Upper lobe of right lung (tissue), 1 donor: ENCODE measurements at places on chromosomes 6 and 20. TPM values are rescaled to one million over a fixed set of nuclear protein-coding genes. Genes with fewer than 3 reads are reported as not detected.

The SUPT3H gene
- 4.9 TPM for total RNA-seq

- no peak for DNase-seq
These were observed 315.4 kb upstream of the RUNX2 start for GRCh38 chr6:45012687-45013086.

DNA sequence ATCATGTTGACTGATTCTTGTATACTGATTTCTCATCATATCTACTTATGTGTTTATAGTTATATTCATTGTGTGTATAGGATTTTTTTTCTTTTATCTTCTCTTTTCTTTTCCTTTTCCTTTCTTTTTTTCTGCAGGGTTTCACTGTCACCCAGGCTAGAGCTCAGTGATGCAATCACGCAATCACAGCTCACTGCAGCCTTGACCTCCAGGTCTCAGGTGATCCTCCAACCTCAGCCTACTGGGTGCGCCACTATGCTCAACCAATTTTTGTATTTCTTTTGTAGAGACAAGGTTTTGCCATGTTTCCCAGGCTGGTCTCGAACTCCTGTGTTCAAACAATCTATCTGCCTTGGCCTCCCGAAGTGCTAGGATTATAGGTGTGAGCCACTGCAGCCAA, 1.6 kb upstream of the PBOV1 start:
- DNase-seq, result no peak

- no peak for DNase-seq
These were observed 63.3 kb upstream of the TAB2 start for GRCh38 chr6:149254253-149254652.

The FABP7 gene
- total RNA-seq, result not detected

- no peak for DNase-seq
These were observed 15.9 kb downstream of the PRDM1 start for GRCh38 chr6:106102034-106102433.

- no peak for DNase-seq
These were observed 11.0 kb downstream of the PANK2 start for GRCh38 chr20:3900187-3900604.

The RFX6 gene
- total RNA-seq, result not detected

DNA sequence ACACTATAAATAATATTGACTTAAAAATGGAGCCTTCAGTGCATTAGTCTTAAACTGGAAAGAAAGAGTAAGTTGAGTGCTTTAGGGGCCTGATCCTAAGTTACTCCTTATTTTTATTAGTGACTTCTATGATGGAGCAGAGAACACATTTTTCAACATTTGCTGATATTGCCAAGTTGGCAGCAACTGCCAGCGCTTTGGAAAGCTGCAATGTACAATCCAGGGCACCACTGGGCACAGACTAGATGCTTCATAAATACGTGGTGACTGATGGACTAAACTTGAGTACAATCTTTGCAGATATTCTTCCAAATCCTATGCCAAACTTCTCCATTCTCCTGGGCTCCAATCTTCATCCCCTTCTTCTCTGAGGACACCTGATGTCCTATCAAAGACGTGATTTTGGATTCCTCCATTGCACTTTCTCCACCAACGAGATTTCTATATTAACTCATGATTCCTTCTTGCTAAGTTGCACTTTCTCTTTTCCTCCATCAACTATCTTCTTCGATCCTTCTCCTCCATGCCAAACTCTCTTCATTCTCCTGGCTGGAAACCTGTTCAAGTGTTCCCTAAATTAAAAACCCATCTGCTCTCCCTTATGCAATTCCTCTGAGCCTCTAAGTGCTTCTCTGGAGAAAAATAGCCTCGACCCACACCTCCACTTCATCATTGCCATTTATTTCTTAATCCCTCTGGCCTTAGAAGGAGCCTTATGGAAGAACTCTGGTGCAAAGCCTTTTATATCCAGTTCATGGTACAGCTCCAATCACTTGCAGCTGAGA, 28.5 kb upstream of the PAK5 start:
- DNase-seq, result no peak

DNA sequence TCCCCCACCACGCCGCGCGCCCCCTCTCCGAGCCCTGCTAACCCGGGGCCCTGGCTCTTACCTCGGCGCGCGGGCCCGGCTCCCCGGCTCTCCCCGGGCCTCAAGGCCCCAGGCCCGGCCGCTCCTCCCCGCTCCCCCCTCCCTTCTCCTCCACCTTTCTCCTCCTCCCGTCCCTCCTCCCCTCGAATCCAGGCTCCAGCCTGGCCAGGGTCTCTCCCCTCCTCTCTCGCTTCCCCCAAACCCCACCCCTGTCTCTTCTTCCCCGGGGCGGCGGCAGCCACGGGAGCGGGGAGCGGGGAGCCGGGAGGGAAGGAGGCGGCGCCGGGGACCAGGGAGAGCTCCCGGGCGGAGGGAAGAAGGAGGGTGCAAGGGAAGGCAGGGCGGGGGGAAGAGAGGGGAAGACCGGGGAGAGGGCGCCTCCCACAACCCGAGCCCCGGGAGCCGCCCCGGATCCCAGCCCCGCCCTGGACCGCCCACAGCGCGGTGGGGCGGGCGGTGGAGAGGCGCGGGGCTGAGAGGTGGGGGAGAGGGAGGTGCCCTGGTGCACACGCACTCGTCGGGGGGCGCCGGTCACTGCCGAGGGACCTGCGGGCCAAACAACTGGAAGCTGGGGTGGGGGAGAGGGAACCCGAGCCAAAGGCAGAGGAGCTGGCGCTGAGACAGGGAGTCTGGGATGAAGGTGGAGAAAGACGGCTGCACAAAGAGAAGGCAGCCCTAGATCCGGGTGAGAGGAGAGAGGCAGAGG, at the start of gene GABBR1:
Gene GABBR1 (minus strand): TSS at position 395 of the 745 bp plus-strand sequence. CDS start 798 bp downstream, outside the sequence.
- peak; percentile 92 for DNase-seq

GRCh38 chr6:98653179-98653578, 181.2 kb upstream of the POU3F2 start:
- DNase-seq, result no peak
